ENCODE measurements at places on chromosomes 12 and 14.

DNA sequence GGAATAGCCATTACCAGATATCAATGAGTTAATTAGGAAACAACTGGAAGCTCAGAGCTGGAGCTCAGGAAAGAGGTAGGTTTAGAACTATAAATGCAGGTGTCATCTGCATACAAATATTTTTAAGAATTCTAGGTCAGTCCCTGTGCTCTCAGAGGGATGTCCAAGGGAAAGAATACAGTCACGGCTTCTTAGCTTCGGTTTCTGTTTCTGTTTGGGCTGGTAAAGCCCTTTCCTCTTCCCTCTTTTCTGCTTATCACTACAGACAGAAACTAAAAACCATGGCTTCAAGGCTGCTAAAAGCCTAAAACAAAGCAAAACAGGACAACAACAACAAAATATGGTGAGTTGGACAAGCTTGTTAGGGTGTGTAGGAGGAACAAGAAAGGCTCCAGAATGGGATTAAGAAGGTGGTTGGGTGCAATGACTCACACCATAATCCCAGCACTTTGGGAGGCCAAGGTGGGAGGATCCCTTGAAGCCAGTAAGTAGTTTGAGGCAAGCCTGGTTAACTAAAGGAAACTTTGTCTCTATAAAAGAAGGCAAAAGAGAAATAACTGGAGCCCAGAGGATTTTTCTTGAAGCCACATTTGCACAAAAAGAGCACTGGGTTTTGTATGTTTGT, 113.0 kb downstream of the SEC23A start:
- no peak for DNase-seq

DNA sequence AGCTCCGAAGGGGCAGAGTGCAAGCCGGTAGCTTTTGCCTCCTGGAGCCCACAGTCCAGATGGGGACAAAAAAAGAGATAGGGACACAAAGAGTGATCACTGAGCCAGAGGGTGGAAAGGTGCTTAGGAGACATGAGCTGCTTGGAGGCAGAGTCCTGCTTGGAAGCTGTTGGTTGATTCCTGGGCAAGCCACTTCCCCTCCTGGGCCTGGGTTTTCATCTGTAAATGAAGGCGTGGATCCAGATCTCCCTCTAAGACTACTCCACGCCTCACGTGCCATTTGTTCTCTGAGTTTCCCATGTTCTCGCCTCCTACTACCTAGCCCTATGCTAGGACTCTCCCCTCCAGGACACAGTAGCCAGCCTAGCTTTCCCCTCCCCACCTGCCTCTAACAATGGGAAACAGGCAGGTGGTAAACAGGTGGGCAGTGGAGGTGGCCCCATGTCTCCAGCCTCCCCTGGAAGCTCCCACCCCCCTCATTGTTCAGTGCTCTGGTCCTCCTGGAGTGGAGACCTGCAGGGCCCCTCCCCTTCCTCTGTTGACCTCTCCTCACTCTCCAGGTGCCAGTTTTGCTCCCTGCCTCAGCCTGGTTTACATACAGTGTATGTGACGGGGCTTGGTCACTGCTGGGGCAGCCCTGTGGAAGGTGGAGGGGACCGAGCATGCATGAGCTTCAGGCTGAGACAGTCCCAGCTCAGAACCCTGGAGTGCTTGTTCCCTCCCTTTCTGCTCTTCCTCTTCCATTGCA, 3.8 kb downstream of the SERPINA3 start:
- DNase-seq, result no peak

- no peak for DNase-seq
Measured at GRCh38 chr12:49789992-49790391, 38.2 kb downstream of the NCKAP5L start.

- no peak for DNase-seq
Measured at GRCh38 chr14:73816393-73816816, 35.2 kb upstream of the PTGR2 start.

GRCh38 chr12:3292677-3293412, 198.2 kb upstream of the PRMT8 start:
- DNase-seq, result no peak

- no peak for DNase-seq
Measured at GRCh38 chr12:64010069-64010686, 165.7 kb downstream of the SRGAP1 start.

DNA sequence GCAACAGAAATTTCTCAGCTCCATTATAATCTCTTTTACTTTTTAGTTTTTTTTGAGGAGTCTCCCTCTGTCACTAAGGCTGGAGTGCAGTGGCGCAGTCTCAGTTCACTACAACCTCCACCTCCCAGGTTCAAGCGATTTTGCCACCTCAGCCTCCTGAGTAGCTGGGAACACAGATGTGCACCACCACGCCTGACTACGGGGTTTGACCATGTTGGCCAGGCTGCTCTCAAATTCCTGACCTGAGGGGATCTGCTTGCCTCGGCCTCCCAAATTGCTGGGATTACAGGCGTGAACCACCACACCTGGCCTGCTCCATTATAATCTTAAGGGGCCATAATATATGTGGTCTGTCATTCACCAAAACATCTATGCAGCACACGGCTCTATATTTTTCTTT, 23.4 kb downstream of the HNRNPC start:
- no peak for DNase-seq

GRCh38 chr14:73924337-73924736, 25.6 kb downstream of the FAM161B start:
- DNase-seq, result no peak

DNA sequence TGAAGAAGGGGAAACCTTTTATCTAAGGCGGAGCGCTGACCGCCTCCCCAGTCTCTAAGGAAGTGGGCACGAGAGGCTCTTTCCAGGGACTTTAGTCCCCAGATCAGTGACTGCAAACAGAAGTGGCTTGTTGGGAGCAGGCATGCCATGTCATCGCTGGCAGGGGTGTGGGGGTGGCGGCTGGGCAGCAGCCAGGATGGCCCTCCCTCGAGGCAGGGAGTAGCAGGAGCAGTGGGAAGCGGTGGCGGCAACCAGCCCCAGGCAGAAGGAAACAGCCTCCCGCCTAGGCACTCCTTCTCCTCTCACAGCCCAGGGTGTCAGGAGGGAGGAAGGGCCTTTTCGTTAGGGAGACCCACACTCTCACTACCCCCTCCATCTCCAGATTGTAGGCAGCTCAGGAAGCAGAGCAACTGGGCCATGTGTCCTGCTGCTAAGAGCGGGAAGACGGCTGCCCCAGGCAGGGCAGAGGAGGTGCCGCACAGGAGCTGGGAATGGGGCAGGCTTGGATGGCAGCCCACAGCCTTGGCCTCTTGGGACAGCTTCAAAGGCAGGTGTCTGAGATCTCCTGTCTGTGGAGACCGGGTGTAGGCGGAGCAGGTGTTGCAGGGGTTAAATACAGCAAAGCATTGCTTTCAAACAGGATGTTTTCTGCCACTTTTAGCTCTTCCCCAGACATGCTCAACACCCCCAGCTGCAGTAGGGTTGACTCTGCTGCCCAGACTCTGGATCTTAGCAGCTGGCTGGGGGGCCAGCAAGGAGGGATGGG, 21.8 kb downstream of the VDR start:
- peak; percentile 36 for DNase-seq

- DNase-seq, result no peak
Measured at GRCh38 chr12:124881123-124881522, 17.5 kb upstream of the SCARB1 start.

- peak; percentile 30 for DNase-seq
Measured at GRCh38 chr12:26010293-26010821, 51.9 kb downstream of the RASSF8 start.

DNA sequence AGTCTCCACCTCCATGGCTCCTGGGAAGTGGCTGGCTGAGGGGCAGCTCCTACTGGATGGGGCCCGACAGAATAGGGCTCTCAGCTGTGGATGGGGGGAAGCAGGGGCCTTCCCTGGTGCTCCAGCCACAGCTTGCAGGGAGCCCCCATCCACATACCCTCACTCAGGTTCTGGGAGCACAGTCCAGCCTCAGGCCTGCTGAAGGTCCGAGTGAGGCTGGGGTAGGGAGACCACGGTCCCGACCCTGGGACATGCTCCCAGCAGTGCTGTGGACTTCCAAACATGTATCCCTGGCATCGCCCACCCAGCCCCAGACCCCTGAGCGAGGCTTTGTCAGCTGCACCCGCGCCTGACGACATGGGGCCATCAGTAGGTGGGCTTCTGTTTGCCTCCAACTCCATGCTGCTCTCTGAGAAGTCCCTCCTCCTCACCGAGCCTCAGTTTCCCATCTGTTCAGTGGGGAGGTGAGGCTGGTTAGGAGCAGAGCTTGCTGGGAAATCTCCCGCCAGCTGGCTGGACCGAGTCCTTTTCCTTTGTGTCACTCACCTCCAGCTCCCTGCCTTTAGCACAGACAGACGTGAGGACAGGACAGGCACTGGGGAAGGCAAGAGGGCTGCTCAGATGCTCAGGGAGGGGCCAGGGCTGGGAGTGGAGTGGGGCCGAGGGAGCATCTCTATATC, 9.1 kb upstream of the ATG101 start:
- no peak for DNase-seq

- no peak for DNase-seq
Measured at GRCh38 chr14:66920196-66920595, 269.0 kb upstream of the GARIN2 start.

DNA sequence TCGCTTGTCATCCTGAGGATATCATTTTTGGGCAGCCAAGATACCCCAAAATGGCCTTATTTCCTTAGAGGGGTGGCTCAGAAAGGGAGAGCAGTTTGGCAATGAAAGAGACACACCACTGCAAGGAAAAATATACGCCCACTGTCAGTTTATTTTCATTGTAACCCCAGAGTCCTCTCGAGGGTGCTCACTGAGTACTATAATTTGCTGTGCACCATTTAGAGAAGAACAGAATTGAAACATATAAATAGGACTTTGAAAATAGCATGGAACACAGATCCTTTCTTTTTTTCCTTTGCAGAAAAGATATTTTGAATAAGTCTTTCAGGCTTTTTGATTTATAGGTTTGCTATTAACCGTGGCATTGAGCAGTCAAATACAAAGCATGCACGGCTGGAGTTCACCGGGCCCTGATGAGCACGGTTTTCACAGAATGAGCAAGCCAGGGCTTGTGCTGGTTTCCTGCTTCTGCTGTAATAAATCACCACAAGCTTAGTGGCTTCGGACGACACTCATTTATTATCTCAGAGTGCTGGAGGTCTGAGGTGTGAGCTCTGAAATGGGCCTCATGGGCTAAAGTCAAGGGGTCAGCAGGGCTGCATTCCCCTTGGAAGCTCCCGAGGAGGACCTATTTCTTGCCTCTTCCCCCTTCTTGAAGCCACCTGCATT, 152.3 kb downstream of the ZNF664 start:
- no peak for DNase-seq

GRCh38 chr14:104868811-104869572, 3.9 kb downstream of the CEP170B start:
- DNase-seq, result no peak

- no peak for DNase-seq
Measured at GRCh38 chr12:115611477-115611876, 666.0 kb downstream of the MED13L start.

DNA sequence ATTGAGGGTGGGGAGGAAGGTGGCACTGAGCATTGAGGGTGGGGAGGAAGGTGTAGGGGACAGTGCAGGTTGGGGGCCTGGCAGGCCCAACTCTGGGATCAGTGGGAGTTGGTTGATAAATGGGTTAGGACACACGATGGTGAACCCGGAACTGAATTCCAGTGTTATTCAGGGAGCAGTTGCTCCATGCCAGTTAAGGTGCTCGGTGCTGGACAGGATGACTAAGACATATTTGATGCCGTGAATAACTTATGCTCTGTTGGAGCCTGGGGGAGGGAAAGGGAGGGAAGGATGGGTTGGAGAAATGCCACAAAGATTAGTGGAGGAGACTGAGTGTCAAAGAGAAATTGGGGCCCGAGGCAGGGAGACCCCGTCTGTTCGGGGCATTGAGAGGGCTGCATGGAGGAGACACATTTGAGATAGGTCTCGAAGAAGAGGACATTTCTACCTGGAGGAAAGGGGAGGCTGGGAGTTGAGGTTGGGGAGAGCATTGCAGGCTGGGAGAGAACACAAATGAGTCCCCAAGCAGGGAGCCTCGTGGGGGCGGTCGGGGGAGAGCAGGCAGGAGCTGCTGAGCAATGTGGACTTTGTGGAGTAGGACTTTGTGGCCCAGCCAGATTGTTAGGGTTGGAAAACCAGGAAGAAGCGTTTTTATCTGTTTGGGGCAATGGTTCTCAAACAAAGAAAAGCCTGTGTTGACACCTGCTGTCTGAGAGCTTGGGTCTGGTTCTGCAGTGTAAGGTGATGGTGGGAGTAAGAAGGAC, 65.3 kb downstream of the IQSEC3 start:
- DNase-seq, result peak; percentile 23

- DNase-seq, result no peak
Measured at GRCh38 chr12:4296751-4297150, 23.2 kb downstream of the CCND2 start.

- no peak for DNase-seq
Measured at GRCh38 chr14:105860615-105861580, 334.5 kb downstream of the TMEM121 start.

Data from Calu3 (cell line).